Osteocyte (in vitro differentiated cells): ENCODE measurements at places on chromosomes 1 and 21.

DNA sequence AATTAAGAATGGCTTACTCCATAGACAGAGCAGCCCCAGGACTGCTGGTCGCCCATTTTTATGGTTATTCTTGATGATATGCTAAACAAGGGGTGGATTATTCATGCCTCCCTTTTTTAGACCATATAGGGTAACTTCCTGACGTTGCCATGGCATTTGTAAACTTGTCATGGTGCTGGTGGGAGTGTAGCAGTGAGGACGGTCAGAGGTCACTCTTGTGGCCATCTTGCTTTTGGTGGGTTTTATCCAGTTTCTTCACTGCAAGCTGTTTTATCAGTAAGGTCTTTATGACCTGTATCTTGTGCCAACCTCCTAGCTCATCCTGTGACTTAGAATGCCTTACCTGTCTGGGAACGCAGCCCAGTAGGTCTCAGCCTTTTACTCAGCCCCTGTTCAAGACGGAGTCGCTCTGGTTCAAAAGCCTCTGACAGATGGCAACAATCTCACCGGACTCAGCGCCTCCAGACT is 5.2 kb upstream of the AGPAT3 start:
- H3K4me3 ChIP-seq: no peak overlapping the region
- H3K27ac ChIP-seq: no peak overlapping the region
- H3K36me3 ChIP-seq: no peaks in the 10 kb centered on the region

- no peak overlapping the region for H3K4me3 ChIP-seq
- H3K27ac ChIP-seq: peak overlapping the region; percentile 31
- no peaks in the 10 kb centered on the region for H3K27me3 ChIP-seq
- no peaks in the 10 kb centered on the region for H3K36me3 ChIP-seq
- H3K4me1 ChIP-seq: peaks cover 12% of the 10 kb centered on the region
Measured at GRCh38 chr1:32127409-32128198, 19.7 kb downstream of the KPNA6 start.

DNA sequence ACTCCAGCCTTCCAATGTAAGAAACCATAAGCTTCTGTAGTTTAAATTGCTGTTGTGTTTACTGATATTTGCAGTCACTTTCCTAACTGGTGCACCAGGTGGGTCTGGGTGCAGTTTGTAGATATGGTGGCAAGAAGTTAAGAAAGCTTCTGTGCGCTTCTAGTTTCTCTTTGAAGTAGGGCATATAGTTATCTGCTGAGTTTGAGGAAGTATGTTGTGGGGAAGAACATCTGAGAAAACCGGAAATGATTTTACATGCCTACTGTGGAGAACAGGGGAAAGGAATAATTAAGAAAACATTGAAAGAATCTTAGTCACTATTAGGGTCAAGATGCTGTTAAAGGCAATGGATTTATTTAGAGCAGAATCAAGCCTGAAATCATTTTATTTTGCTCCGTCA is 14.9 kb upstream of the SLC44A5 start:
- H3K4me3 ChIP-seq: no peak overlapping the region
- H3K27ac ChIP-seq: no peak overlapping the region
- H3K4me1 ChIP-seq: no peaks in the 10 kb centered on the region
- H3K27me3 ChIP-seq: peaks cover 44% of the 10 kb centered on the region
- no peaks in the 10 kb centered on the region for H3K36me3 ChIP-seq

GRCh38 chr1:170247751-170248521 is 102.2 kb downstream of the NTMT2 start:
- no peaks in the 10 kb centered on the region for H3K36me3 ChIP-seq
- H3K27ac ChIP-seq: no peak overlapping the region
- H3K4me3 ChIP-seq: no peak overlapping the region
- no peaks in the 10 kb centered on the region for H3K27me3 ChIP-seq

- H3K27me3 ChIP-seq: no peaks in the 10 kb centered on the region
- DNase-seq: no peak
- no peak overlapping the region for H3K4me3 ChIP-seq
- H3K4me1 ChIP-seq: no peaks in the 10 kb centered on the region
- H3K27ac ChIP-seq: no peak overlapping the region
Measured at GRCh38 chr1:207396168-207396746, 57.9 kb upstream of the CR2 start.

- no peak overlapping the region for H3K4me3 ChIP-seq
- no peaks in the 10 kb centered on the region for H3K4me1 ChIP-seq
- no peak for DNase-seq
- no peak overlapping the region for H3K27ac ChIP-seq
- H3K36me3 ChIP-seq: no peaks in the 10 kb centered on the region
Measured at GRCh38 chr1:9680828-9681227, 29.3 kb downstream of the PIK3CD start.
